D721Med (cell line): ENCODE measurements at places on chromosomes 5 and 9.

DNA sequence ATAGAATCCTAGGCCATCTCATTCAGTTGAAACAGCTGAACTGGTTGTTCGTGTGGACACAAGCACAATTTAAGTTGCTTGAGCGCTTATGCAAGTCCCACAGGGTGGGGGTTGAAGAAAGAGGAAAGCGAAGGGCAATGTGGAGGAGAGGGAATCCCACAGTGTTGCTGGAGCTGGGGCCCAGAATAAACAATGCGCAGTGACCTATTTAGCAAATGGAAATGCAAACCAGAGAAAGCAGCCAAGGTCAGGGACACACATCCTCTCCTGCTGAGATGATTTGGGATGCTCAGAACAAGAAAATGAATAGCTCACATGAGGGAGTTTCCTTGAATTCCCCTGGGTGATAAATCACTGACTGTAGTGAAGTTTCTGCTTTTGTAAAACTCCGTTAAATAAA is 838.3 kb downstream of the TLE4 start:
- no peak for DNase-seq

GRCh38 chr5:114435885-114436299 is 74.0 kb downstream of the KCNN2 start:
- DNase-seq = no peak

DNA sequence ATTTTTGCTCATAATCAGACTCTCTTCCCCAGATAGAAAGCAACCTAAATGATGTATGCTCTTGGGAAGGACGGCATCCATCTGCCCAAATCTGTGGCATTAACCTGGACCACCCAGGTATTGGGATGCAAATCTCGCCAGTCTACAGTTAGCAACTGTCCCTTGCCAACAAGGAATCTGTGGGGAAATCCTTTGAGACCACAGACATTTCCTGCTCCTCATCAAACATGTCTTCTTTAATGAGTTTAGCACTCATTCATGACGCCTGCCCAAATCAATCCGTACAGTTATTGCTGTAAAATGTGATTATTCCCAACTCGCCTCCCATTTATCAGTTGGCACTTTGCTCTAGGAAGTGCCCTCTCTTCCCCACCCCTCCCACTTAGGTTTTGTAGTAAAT is 7.8 kb downstream of the ROR2 start:
- no peak for DNase-seq

DNA sequence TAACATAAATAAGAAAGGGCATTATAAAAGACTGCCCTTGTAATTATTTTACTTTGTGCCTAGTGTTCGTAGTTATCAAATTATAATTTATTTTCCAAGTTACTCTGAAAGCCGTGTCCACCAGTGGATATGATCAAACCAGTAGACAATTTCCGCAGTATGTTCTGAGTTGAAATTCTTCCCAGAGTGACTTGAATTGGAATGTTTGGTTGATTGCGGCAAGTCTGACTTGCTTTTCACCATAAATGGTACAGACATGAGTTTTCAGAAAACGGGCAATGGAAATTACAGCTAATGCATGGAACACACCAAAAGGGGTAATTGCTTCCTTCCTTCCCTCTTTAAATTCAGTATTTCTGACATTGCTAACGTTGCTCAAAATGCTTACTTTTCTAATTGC is 56.6 kb downstream of the CHSY3 start:
- no peak for DNase-seq

GRCh38 chr9:73230251-73230650 is 78.6 kb downstream of the ANXA1 start:
- no peak for DNase-seq
